Activated CD4-positive, alpha-beta T cell treated with anti-CD3 and anti-CD28 coated beads, Interleukin-2, amount 50 U/mL, for 16 hours (primary cell): ENCODE measurements at places on chromosomes 5 and 9.
A peak's percentile ranks its signal among the peaks of the same experiment; 100 is the strongest.

DNA sequence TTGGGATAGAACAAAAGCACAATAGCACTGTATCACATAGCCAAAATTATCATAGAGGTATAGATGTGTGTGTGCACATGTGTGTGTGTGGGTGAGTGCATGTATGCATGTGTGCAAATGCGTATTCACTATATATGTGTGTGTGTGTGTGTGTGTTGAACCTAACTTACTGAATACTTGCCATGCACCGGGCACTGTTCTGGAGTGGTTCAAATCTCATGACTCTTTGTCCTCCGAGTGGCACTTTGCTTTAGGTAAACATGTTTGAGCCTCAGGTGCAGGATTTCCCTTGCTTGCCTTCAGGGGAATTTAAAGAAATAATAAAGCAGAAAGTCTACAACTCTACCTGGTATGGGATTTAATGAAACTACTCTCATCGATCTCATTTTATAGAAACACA, 183.5 kb upstream of the GDNF start:
- no peak for DNase-seq

DNA sequence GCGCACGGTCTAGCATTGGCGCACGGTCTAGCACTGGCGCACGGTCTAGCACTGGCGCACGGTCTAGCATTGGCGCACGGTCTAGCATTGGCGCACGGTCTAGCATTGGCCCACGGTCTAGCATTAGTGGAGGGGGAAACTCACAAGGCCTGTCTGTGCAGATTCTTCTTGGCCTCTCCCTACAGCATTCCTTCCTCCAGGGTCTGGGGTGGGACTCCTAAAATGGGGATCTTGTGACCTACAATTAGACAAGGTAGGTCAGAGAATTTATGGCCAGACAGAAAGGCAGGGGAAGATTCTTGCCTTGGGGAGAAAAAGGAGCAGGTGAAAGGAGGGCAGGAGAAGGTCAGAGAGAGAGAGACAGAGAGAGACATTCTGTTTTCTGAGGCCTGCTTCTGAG, 5.4 kb upstream of the GBGT1 start:
- no peak for DNase-seq

- DNase-seq, result no peak
Measured at GRCh38 chr9:90343366-90343765, 299.3 kb downstream of the DIRAS2 start.

GRCh38 chr5:58759745-58760144, 176.9 kb downstream of the RAB3C start:
- peak; percentile 46 for DNase-seq

DNA sequence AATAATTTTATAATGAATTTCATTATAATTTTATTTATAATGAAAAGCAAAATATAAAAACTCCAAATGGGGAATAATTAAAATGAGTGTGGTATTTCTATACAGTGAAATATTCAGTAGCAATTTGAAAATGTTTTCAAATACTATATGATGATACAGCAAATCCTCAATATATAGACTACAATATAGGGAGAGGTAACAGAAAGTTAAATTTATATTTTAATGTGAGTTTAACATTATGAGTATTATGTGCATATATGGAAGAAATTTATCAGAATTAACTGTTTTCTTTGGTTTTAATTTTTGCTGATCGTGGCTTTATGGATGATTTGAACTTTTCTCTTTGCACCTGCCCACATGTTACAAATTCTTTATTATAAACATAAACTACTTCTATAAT, 500.9 kb upstream of the ARRDC3 start:
- DNase-seq, result no peak

GRCh38 chr5:65916636-65917035, 9.7 kb upstream of the ERBIN start:
- no peak for DNase-seq

DNA sequence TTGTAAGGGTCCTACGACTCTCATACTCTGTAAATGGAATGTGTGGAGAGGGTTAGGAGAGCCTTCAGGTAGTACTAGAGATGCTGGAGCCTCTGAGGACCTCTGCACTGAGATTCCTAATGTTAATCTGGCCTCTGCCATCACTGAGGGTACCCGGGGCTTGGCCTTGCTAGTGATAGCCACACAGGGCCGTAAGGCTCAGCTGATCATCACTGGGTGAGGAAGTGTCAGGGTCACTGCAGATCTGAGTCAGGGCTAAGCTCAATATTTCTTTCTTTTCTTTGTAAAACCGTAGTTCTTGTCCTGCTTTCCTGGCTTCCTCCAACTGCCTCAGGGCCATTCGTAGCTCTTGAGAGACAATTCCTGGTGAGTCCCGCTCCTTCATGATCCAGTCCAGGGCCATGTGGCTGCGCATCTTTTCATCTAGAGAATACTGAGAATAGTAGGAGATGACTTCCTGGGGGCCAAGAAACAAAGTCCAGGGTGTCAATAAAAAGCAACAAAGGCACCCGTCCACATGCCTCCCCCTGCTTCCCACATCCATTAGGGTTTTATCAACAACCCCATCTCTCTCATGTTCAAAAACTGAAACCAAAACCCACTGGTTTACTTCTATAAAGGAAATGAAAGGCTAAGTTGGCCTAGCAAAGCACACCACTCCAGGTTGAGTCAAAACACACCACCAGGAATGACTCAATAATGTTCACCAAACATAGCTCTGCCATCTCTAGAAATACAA, 47.7 kb downstream of the LIX1 start:
- peak; percentile 94 for DNase-seq

GRCh38 chr5:134477462-134478245, 47.8 kb upstream of the JADE2 start:
- DNase-seq, result no peak

GRCh38 chr9:135374591-135374990, 105.0 kb upstream of the PPP1R26 start:
- DNase-seq, result no peak

- DNase-seq, result no peak
Measured at GRCh38 chr9:122015170-122015821, 77.8 kb downstream of the TTLL11 start.

DNA sequence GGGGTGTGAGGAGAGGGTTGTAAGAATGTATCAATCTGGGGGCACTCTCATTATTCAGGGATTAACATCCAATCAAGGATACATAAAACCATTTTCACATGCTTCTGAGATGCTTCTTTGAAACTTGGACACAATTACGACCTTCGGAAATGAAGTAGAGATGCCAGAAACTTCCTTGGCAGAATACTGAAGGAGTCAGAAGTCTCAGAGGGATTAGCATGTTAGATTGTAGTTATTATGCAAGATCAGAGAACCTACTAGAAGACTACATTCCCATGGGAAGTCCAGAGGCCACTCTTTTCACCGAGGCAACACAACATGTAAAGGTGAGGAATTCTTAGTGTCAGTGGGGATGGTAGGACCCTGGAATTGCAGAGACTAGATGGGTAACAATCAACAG, 5.1 kb upstream of the SLC22A4 start:
- DNase-seq, result no peak

DNA sequence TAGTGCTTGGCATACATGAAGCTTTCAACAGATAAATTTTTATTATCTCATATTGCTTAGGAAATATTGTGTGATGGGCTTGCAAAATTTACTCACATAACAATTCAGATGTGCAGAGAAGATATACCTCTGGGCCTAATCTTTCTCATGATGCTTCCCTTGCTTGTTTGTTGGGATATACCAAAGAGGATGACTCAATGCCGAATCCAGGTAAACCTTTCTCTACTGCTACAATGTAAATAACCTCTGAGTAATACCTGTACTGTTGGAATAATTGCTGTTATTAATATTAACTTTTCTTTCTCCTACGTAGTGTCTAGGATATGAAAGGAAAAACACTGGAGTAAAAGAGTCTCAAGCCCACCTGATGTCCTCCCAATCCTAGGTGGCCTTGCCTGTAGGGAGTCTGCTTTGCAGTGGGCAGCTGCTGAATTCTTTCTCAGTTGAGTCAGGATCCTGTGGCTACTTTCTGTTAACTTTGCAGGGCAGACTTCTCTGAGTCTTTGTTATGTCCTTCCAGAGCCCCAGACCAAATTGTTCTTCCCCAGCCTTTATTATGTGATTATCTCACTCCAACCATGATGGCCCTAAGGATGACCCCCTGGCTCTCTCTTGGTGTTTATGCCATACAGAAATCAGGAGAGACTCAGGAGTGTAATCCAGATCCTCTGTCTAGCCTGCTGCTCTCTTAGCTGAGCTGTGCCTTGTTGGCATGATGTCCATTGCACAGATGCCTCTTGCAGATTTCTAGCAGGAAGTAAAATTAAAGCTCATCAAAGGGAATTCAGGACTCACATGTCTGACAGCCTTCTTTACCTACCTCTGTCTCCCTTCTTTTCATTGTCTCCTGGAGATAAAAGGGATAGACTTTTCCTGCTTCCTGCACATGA, 208.1 kb downstream of the SNX18 start:
- DNase-seq, result no peak

GRCh38 chr9:134373953-134374300, 47.7 kb downstream of the RXRA start:
- no peak for DNase-seq

DNA sequence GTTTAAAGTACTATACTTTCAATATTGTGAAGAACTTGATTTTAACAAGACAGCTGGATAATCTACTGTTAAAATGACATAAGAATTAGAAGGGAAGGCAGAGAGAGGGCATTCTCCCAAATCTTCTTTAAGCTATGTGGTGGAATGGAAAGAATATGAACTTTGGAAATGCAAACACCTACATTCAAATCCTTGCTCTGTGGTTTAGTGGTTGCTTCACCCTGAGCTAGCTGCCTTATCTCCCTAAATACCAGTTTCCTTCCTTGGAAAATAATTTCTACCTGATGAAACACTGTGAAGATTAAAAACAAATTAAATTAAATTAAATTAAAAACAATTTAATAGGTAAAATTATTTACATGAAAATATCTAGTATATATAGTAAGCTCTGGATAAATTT, 98.5 kb downstream of the GPR21 start:
- no peak for DNase-seq

- no peak for DNase-seq
Measured at GRCh38 chr5:80629281-80629680, 25.2 kb upstream of the MSH3 start.

DNA sequence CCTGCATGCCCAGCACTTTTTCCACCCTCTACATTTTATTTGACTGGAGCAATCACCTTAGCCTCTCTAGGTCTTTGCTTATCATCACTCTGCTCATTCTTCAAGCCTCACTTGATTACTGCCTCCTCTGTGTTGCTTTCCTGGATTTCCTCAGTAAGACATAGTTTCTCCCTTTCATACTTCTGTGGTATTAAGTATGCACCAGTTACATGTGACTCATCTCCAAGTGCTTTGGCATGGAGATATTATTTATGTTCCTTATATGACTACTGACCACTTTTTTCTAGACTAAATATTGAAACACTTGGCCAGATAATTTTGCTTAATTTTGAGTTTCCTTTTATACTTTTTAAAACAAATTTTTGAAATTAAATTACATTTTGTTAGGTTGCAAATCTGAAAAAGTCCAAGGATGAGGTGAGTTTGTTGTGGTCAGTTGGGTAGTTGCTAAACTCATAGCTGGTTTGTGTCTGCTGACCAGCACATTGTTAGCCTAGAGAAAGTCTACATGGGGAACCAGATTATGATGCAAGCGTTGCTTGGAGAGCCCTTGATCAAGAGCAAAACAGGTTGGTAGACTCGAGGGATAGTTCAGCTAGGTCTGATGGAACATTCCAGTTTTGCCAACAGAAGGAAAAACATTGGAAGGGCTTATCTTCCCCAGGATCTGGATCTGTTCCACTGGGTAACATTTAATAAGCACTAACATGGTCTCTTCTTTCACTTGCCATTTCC, 140.2 kb downstream of the TMC1 start:
- no peak for DNase-seq

DNA sequence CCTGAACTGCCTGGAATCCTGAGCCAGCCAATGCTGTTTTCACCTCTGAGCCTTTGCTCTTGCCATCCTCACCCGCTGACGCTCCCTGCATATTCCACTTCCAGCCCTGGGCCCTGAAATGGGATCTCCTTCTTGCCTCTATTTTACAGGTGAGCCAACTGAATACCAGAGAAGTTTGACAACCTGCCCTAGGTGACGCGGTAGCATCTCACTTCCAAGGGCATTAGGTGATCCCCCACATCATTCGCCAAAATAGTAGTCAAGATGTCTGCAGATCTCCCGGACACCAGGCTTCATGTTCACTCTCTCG, 43.5 kb downstream of the FOXI1 start:
- DNase-seq, result no peak

DNA sequence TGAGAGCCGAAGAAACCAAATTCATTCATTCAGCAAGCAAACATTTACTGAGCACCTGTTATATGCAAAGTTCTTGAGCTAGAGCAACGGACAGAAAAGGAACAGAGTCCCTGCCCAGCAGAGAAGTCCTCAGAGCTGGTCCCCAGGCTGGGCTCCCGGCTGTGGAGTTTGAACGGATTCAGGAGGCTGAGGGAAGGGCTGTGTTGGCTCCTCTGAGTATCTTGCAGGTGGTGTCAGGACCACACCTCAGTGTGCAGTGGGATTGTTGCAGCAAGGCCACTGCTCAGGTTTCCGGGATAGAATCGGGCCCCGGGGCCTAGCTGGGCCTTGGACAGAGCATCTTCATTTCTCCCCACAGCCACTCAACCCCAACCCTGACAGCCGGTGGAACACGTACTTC, 5.1 kb downstream of the TBC1D13 start:
- DNase-seq, result no peak

DNA sequence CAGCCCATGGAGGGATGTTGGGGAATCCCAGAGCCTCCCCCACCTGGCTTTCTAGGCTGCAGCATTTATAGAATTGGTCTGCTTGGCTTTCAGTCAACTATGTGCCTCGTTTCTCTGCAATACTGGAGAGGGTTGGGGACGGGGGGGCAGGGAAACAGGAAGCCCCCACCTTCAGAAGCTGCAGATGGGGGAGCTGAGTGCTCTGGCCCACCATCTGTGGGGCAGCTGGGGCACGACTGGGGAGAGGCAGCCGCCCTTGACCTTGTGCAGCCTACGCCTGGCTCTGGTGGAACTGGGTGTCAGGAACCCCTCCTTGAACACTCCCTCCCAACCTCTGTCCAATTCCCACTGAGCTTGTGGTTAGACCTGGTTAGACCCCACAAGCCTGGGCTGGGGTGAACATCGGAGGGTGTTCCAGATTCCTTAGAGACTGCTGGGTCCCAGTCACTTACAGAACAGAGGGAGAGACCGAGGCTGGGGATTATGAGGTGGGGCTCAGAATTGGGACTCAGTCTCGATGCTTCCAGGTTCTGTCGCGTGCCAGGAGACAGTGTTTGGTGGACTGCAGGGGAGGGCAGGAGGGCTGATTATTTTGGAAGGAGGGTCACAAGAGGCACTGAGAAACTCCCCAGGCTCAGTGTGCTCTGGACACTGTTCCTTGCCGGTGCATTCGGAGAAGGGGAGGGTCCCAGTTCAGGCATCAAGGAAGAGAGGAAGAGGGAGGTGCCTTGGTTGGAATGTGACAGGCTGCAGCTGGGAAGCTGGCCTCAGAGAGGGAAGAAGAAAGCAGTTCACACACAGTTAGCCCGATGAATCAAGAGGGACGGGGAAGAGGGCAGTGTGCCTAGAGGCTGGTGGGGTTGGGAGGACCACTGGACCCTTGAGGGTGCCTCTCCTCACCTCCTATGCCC, 25.6 kb downstream of the COL27A1 start:
- DNase-seq, result no peak

- DNase-seq, result no peak
Measured at GRCh38 chr5:180487556-180487955, 6.6 kb upstream of the CNOT6 start.

GRCh38 chr5:83721953-83722901, 1.6 kb upstream of the HAPLN1 start:
- DNase-seq, result peak; percentile 2
